ENCODE measurements at places on chromosomes 7 and 10. TPM values are rescaled to one million over a fixed set of nuclear protein-coding genes. Genes with fewer than 3 reads are reported as not detected.

The TBL2 gene
- total RNA-seq = 49.1 TPM

- DNase-seq = no peak
Measured at GRCh38 chr7:26166684-26167266, 14.8 kb downstream of the NFE2L3 start.

The ACBD7 gene
- total RNA-seq = 1.0 TPM

DNA sequence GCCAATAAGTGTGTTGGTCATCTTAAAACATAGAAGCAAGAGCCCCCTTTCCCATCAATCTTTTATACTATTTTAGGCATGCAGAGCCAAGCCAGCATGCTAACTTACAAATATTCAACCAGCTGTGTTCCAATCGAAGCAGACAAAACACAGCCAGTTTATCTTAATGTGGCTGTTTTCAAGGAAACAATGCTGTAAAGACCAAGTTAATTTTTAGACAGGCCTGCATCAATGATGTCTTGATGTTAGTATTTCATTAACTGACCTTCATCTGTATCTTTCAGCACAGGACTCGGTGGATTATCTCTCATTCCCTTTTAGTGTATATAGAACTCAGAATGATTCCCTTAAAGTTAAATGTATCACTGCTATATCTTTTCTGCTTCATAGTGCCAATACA, 262.0 kb upstream of the ZWINT start:
- DNase-seq = no peak

The SHH gene
- total RNA-seq = 1.3 TPM

GRCh38 chr10:11317936-11318670, 293.3 kb downstream of the USP6NL start:
- no peak for DNase-seq

The NUTM2A gene
- total RNA-seq = 2.1 TPM

The FHIP2A gene
- total RNA-seq = 30.7 TPM

GRCh38 chr7:93855797-93856196, 34.8 kb downstream of the TFPI2 start:
- no peak for DNase-seq

DNA sequence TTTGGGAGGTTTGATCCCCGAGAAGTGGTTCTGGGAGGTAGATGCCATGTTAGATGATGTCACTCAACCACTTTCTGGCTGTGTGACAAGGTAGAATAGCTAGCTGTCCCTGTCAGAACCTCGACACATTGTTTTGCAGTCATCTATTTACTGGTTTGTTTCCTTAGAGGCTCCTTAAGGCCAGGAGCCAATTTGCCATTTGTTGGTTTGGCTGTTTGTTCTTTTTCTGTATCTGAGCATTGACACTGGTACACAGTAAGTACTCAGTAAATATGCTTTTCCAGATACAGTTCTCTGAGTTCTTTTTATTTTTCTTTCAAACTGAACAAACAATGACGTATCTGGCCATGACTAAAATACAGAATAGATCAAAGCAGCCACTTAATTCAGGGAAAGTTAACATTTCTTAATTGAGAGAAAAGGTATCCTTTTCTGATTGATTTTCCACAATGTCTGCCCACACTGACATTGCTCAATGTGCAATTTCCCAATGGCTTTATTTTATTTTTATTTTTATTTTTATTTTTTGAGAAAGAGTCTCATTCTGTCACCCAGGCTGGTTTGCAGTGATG, 121.6 kb downstream of the SPAG6 start:
- no peak for DNase-seq

GRCh38 chr10:5973069-5973468, 4.3 kb downstream of the IL15RA start:
- DNase-seq = no peak

The SPDYE6 gene
- total RNA-seq = not detected

The NOD1 gene
- total RNA-seq = 14.2 TPM

The ACSM6 gene
- total RNA-seq = not detected

GRCh38 chr10:48782386-48782785, 97.7 kb downstream of the WDFY4 start:
- DNase-seq = peak; percentile 43

The PTPRN2 gene
- 3.1 TPM for total RNA-seq

The PAPOLB gene
- total RNA-seq = 0.10 TPM

DNA sequence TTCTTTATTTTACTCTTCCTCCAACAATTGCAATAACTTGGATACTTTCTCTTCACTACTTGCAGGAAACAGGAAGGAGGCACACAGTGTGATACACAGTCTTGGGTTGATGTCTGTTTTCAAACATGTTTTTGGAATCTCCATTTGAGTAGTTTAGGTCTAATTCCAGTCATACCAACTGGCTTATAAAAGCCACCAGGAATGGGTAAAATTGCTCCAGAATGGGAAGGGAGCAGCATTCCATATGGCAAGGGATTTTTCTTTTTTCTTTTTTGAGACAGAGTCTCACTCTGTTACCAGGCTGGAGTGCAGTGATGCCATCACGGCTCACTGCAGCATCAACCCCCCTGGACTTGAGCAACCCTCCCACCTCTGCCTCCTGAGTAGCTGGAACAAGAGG, 545.1 kb upstream of the GALNT17 start:
- no peak for DNase-seq

The COPG2 gene
- total RNA-seq = 38.5 TPM

- no peak for DNase-seq
Measured at GRCh38 chr10:109784236-109784635, 139.1 kb downstream of the XPNPEP1 start.

DNA sequence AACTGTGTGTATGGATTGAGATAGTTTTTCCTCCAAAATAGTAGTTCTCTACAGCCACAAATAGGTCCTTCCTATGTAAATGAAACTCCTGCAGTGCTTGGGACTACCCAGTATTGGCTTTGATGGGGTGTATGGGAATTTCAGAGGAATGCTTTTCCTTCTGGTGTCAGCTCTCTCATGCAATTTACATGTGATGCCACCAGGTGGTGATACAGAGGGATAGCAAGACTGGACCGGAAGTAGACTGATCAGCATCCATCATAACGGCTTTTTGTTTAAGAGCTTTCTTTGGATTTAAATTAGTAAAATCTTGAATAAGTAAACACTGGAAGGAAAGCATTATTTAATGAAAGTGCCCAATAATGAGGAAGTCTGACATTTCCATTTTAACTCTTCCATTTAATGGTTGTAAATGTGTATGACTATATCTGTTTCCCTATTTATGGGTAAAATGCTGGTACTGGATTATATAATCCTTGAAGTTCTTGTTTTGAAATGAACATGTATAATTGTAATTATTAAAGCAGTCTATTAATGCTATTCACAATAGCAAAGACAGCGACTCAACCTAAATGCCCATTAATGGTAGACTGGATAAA, 22.7 kb downstream of the DYNC1I1 start:
- DNase-seq = no peak

The KLF14 gene
- 1.1 TPM for total RNA-seq
